ENCODE measurements at places on chromosomes 3 and 15.

DNA sequence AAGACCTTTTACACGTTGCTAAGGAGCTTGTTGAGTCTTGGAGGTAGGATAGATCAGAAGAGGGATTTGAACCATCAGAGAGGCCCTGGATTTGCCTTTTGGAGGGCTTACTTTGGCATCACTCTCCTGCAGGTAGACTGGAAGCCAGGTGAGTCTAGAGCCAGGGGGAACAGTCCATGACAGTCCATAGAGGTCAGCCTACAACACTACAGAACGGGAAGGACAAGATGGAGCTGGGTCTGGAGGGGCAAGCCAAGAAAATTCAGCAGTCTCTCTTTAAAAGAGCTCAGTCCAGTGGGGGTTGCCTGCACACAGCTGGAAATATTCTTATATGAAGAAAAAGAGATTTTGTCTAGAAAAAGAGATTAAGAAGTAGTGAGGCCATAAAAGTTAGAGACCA, 60.7 kb downstream of the HHLA2 start:
- no peak for DNase-seq

- no peak for DNase-seq
Measured at GRCh38 chr3:16520241-16520969, 6.9 kb upstream of the RFTN1 start.

GRCh38 chr3:7745711-7746110, 755.9 kb upstream of the LMCD1 start:
- no peak for DNase-seq

GRCh38 chr3:116614795-116615362, 94.7 kb upstream of the TUSC7 start:
- DNase-seq, result no peak

DNA sequence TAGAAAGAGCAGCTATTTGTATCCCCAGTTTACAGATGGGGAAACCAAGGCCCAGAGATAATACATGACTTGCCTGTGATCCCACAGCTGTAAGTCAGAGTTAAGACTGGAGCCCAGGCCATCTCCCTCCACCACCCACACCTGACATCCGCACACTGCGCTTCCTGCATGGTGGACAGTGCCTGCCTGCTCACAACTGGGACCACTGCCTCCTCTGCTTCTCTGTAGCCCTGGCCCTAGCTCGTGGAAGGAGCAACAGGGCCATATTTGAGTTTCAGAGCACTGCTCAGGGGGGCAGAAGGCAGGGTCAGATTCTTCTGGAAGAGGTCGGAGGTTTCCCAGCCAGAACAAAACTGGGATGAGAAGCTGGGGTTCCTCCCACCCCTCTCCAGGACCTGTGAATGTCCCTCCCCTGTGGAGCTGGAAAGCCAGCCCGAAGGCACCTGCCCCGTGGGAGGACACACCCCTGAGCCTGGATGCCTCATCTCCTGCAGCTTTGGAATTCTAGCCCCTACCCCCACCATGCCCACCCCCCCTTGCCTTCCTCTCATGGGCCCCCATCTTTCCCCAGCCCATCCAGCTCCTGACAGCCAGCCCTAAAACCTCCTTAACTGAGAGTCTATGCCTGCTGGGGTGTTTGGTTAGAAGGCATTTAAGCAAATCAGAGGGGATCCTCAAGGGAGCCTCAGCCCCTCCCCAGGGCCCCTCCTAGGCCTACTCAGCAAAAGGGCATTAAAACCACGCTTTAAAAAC, 100.1 kb downstream of the TPRA1 start:
- DNase-seq, result no peak

GRCh38 chr15:62612771-62613170, 429.8 kb upstream of the TPM1 start:
- DNase-seq, result no peak

GRCh38 chr3:57168151-57168550, 3.0 kb upstream of the IL17RD start:
- DNase-seq, result no peak

DNA sequence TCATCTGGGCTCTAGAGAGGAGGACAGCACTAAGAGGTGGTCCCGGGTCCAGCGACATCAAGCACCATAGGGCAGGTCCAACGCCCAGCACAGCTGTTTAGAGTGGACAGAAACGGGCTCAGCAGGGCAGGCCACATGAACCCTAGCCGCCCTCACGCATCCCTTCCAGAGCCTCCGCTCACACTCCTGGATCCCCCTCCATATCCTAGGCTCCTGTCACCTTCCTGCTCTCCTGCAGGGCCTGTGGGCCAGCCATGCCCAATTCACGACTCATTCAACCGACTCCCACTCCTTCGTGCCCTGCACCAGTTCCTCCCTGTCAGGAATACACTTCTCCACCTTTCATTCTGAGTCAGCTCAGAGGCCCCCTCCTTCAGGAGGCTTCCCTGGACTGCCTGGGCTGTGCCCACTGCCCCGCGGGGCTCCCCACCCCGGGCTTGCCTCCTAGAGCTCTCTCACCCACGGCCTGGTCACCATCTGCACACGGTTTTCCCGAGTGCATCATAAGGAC, 90.2 kb downstream of the LINGO1 start:
- no peak for DNase-seq

DNA sequence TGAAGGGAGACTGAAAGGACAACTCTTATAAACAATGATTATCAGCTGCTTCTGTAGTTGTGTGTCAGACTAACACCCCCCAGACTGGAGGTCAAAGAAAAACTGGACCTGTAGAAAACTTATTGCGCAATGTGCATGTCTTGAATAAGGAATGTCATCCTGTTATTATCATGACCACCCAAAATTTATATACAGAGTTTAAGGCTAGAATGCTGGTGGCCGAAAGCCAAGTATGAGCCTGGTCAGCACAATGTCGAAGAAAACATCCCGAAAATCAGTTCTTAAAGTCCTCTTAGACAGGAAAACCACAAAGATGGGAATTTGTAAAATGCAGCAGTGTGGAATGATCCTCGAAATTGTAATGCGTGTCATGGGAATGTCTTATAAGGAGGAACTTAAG, 29.3 kb downstream of the RFTN1 start:
- DNase-seq, result no peak

GRCh38 chr3:116749388-116749787, 39.8 kb downstream of the TUSC7 start:
- no peak for DNase-seq

- no peak for DNase-seq
Measured at GRCh38 chr15:29800491-29801366, 21.5 kb downstream of the TJP1 start.

GRCh38 chr3:107977221-107978130, 113.4 kb downstream of the CD47 start:
- DNase-seq, result no peak

DNA sequence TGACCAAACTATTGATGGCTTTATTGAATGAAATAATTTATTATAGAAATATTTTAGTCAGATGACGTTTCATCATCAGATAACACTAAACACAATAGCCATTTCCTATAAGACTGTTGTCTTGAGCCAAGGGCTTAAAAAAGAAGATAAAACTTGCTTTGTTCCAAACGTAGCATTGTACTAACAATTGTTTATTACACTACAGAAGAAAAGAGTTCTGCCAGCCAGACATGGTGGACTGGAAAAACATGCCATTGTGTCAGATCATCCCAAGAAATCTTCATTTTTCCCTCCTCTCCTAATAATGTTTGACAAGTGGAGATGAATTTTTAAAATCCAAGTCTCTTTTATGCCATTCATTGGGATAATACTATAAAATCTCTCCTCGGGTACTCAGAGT, 203.3 kb downstream of the CDIN1 start:
- DNase-seq, result no peak

DNA sequence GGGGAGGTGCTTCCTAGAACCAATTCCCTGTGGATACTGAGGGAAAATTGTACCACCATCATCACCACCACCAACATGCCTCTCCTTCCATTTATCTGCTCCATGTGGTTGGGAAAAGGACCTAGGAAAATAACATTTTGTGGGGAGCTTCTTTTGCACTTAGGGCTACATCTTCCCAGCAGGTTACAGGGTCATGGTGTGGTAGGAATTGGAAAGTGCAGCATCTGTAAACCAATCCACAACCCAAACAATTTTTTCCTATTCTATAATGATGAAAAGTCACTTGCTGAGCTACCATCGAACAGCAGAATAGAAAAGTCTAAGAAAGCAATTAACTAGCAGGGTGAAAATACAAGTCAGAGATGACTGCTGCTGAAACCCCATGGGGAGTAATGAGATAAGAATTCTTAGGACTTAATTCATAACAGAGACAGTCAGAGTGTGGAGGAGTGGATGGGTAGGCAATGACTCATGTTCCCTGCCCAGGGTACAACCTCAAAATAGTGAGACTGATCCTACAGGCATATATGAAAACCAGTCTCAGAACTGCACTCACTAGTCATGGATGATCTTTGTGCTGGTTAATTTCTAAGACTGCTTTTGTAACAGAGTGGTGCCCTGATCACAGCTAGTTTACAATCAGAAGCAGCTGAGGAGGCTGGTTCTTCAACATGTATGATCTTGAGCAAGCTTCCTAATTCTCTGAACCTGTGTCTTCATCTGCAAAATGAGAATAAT, 38.1 kb upstream of the LEKR1 start:
- no peak for DNase-seq

- DNase-seq, result no peak
Measured at GRCh38 chr15:29670266-29670665, 152.0 kb downstream of the TJP1 start.

DNA sequence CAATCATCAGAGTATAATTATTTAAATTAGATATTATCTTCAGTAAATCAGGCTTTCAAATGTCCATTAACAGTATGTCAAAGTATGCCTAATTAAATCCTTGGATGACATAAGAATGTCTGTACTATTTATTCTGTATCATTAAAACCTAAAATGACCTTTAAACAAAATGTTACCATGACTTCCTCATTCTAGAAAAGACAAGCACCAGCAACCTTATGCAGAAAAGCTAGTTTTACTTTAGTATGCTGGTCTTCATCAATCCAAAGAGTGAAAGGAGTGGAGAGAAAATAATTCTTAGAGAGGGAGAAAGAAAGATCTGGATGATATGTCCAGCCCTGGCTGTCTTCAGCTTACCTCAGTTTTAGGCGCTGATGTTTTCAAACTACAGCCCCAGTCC, 140.1 kb upstream of the UBE2E2 start:
- no peak for DNase-seq

DNA sequence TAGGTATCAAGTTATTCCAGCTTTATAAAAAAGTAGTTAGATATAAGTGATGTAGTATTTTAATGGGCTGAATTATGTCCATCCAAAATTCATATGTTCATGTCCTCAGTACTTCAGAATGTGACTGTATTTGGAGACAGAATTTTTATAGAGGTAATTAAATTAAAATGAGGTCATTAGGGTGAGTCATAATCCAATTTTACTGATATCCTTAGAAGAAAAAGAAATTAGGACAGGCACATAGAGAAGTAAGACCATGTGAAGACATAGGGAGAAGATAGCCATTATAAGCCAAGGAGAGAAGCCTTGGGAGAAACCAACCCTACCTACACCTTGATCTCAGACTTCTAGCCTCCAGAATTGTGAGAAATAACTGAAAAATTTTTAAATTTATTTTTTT, 30.3 kb downstream of the RAP2B start:
- no peak for DNase-seq

DNA sequence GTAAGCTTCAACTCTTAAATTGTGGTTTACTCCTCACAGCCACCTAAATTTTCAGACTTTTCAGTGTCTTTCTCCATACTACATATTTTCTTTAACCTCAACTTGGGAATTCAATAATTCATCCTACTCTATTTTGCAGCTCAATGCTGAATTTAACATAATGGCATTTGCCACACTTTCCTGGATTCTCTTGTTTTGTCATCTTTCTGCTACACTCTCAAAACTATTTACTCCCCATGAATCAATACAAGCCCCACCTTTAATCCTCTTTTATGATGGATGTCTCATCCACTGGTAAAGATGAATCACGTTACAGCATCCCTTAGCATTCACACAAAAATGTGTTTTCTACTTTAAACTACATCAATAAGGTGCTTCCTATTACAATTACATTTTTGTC, 19.6 kb upstream of the CHMP2B start:
- no peak for DNase-seq

- no peak for DNase-seq
Measured at GRCh38 chr3:170132335-170132734, 49.2 kb downstream of the PHC3 start.

DNA sequence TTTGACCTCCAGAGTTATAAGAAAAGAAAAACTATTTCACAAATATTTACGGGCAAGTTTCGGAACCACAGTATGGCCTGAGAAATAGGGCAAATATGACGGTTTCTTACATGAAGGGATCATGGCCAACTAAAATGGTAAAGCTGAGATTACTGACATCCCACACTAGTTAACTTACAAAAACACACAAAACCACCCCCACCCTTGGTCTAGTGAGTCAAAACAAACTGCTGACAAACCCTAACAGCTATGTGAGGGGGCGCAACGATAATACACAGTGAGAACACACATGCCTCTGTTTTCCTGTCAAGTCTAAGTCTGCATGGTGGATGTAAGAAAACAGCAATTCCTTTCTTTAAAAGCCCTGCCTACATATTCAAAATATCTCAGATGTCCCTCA, 32.3 kb downstream of the CBLB start:
- no peak for DNase-seq

DNA sequence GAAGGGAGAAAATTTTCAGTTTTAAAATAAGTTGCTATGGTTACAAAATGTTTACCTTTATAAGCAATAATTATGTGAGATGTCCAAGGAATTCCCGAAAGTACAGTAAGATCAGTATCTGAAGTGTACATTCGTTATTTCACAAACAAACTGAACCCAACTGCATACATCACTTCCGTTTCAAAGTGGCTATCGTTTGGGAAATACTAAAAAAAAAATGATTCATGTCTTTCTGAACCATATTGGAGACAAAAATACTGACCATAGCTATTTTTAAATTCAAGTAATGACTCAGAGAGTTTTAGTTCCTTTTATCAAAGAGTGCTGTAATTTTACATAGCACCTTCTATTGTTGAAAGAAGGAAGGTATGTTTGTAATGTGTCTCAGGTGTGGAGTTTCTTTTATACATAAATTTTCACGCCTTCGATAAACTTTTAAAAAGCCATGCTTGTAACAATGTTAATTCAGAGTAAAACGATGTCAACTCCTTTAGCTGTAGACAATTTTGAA, 8.0 kb upstream of the ANKRD28 start:
- no peak for DNase-seq

DNA sequence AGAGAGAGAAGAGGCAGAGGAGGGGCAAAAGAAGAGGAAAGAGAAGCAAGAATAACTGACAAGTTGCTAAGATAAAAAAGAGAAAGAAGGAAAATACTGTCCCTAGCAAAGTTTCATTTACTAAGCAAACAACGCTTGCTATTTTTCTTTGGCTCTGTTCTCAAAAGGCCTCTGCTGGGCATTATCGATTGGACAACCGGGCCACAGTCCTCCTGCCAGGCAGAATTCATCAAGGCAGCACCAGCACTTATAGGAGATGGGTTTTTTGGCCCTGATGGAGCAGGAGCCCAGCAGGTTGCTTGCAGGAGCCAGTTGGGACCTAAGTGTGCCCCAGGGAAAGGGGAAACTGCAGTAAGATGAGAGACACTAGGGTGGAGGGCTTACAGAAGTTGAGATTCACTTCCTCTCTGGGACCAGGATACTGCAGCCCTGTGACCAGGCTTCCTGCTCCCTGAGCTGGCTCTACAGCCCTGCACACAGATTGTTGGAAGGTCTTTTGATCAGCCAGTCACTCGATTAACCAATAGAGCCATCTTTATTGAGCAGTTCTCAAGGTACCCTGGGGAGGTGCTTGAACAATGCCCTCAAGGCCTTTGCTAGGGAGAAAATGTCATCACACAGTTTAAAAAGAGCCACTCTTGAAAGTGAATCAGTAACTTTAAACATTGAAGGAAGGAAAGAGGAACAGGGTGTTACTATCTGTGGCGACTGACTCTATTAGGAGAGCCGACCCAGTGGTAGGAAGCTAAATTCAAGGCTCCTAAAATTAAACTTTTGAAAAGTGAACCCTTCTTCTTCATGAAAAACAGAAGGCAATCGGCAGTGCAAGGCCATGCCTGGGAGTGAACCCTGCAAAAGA, 28.8 kb upstream of the GLCE start:
- DNase-seq, result no peak

All from immature natural killer cell (primary cell).